Esophagus muscularis mucosa (tissue), 4 donors: ENCODE measurements at places on chromosomes 4 and X. TPM values are rescaled to one million over a fixed set of nuclear protein-coding genes. Genes with fewer than 3 reads are reported as not detected.

TEX13D gene
- total RNA-seq, result 0.32 TPM

AR gene
- 4.2 TPM for total RNA-seq

FAM200B gene
- total RNA-seq, result 80.8 TPM

TMPRSS11B gene
- not detected for total RNA-seq

MUC7 gene
- not detected for total RNA-seq

AP1S2 gene
- 140 TPM for total RNA-seq

DAPP1 gene
- total RNA-seq, result 0.86 TPM

SCD5 gene
- total RNA-seq, result 28.4 TPM

FHDC1 gene
- total RNA-seq, result 2.1 TPM

NSDHL gene
- 8.8 TPM for total RNA-seq

RGN gene
- 6.5 TPM for total RNA-seq

TMEM131L gene
- 10.8 TPM for total RNA-seq

ZNF674 gene
- 3.0 TPM for total RNA-seq
